Activated naive CD4-positive, alpha-beta T cell (primary cell): ENCODE measurements at places on chromosomes 6 and 20.

DNA sequence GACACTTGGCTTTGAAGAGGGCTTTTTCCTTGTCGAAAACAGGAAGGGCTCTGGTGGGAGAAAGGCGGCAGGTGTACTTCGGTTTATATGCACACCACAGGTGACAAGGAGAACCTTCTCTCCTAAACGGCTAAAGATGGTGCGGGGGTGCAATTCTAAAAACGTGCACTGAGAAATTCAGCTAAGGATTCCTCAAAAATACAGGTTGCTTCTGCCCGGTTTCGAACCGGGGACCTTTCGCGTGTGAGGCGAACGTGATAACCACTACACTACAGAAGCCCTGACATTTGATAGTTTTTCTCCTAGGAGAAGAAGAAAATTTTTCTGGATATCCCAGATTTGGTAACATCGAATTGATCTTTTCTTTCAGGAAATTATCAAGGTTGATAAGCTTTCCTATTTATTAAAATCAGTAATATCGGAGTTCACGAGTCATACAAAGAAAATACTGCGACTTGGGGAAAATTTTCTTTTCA lies 32.0 kb downstream of the POM121L2 start:
- no peak for DNase-seq

GRCh38 chr6:29489286-29489685 lies 1.5 kb upstream of the MAS1L start:
- no peak for DNase-seq

GRCh38 chr6:43376551-43376981 lies 7.1 kb upstream of the ZNF318 start:
- no peak for DNase-seq

- no peak for DNase-seq
These were observed 345.2 kb downstream of the GJA1 start for GRCh38 chr6:121780325-121781321.

DNA sequence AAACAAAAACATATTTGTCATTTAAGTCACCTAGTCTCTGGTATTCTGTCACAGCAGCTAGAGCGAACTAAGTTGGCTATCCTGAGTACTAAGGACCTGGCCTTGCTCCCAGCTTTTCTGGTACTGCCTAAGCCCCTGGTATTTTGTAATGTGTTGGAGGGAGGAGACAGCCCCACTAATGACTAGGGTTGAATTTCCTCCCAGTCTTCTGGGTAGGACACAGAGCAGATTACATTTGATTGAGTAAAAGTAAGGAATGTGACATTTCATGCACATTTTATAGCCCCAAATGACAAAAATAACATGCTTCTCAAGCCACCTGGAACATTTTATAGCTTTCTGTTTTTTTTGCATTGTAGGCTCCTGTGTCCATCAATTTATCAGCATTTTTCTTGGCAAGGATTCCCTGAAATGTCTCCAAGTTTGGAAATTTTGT lies 47.9 kb upstream of the DDR1 start:
- DNase-seq: no peak

DNA sequence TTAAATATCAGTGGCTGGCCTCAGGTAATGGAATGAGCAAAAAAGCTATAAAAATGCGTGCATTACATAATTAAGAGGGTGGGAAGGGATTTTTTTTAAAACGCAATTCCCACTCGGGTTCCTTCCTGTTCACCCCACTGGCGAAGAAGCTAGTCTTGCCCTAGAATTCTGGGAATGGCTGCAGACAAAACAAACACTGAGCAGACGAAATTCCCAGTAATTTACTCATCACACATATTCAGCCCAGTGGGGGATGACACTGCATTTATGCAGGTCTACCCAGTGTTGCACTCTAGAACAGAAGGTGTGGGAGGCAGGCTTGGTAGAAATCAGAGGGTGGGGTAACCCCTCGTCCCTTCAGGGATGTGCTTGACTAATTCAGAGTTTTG lies 2695.0 kb upstream of the DEFB115 start:
- no peak for DNase-seq

DNA sequence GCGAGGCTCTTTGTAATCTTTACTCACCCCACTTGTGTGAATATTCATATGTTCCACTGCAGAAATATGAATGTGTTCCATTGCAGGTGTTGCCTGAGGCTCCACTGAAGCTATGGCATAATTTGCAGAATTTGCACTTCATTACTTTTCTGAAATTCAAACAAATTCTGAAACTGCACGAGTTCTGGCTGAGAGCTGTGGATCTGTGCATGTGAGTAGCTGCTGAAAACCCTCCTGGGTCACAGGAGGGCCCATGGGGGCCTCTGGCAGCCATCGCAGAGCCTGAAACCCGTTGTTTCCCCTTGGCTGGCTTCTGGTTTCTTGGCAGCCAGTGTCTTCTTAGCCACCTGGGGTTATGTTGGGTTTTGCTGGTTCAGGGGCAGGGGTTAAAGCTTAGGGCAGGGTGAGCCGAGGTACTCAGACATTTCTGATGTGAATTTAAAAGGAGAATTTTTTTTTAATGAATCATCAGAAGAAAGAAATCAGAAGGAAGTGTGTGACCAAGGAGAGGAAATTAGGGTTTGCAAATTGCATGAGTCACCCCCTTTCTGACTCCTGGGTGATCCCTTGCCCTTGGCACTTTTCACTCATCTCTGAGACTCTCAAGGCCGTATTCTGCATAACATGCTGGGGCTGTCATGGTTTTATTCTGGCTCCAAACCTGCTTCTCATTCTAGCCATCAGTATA lies 40.6 kb downstream of the TOX2 start:
- peak; percentile 32 for DNase-seq

GRCh38 chr6:129694036-129694435 lies 15.9 kb downstream of the ARHGAP18 start:
- no peak for DNase-seq

DNA sequence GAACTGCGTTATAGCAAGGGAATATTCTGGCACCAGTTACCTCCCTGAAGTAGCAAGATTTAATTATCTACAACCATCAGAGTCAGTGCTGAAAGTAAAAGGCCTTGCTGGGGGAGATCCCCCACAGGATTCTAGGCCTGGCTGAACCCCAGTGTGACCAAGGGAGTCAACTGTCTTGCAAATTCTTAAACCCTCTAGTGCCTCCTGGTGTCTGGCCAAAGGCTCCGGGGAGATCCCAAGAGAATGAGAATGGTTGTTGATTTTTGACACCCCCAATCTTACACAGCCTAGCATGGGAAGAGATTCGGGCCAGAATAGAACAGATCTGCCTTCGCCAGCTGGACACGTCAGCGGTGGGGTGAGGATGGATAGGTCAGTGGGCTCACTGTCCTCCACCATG lies 179.4 kb downstream of the ERMARD start:
- no peak for DNase-seq
